ENCODE measurements at places on chromosomes 5 and 9. TPM values are rescaled to one million over a fixed set of nuclear protein-coding genes. Genes with fewer than 3 reads are reported as not detected.

DNA sequence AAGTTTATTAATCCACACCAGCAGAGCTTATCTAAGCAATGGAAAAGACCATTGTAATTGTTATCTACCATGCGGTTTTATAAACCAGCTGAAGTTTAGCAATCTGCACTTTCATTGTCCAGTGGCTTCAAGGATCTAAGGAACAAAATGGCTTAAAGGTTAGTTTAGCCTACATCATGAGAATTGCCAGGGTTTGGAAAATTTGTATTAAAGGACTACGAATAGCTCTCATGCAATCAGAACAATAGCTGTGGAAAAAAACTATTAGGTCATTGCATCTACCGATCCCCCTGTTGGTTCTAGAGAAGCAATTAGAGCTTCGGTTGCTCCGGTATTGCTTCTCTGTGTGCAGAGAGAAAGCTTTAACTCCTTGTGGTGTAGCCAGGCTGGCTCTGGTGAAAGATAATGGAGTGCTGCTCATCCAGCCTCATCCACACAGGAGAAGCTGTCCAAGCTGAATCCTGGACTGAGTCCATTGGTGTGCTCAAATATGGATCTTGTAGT is 86.3 kb upstream of the SLC12A2 start:
- H3K27me3 ChIP-seq: no peaks in the 10 kb centered on the region
- no peaks in the 10 kb centered on the region for H3K36me3 ChIP-seq
- H3K4me3 ChIP-seq: no peak overlapping the region
- H3K4me1 ChIP-seq: no peaks in the 10 kb centered on the region
- no peak overlapping the region for H3K27ac ChIP-seq

DNA sequence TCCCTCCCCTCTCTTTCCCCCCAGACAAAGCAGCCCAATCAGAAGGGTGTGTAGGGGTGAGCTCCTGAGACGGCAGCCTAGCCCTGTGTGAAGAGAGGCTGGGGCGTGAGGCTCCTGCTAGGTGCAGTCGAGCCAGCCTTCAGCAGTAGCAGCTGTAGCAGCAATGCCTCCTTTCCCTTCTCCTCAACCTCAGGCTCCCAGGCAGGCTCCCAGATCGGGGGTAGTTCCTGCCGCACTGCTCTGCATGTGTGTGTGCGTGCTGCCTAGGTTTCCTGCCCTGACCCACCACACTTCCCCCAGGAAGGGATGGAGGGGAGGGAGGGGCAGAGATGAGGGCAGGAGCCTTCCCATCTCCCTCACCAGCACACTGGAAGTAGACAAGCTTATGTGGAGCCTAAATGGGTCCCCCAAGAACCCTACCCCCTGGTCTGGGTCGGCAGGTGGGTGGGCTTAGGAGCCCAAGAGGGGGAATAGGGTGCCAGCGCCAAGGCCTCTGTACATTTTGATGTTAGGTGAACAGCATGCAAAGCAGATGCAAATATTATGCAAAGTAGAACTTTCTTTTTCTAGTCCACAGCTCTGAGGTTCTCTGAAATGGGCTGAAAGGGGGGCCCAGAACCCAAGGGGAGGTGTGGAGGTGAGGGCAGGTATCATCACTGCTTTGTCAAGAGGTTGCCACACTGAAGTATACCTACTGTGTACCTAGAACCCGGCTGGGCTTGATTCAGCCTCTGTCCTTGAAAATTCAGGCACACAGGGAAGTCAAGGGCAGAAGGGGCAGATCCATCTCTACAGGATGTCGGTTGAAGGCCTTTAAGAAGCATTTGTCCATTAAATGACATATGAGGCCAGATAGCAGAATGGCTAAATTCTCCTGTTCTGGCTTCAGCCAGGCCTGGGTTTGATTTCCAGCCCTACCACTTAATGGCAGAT is 57.8 kb downstream of the CXXC5 start:
- no peak overlapping the region for H3K27ac ChIP-seq
- peaks cover 27% of the 10 kb centered on the region for H3K4me1 ChIP-seq
- no peak overlapping the region for H3K4me3 ChIP-seq
- H3K36me3 ChIP-seq: no peaks in the 10 kb centered on the region

DNA sequence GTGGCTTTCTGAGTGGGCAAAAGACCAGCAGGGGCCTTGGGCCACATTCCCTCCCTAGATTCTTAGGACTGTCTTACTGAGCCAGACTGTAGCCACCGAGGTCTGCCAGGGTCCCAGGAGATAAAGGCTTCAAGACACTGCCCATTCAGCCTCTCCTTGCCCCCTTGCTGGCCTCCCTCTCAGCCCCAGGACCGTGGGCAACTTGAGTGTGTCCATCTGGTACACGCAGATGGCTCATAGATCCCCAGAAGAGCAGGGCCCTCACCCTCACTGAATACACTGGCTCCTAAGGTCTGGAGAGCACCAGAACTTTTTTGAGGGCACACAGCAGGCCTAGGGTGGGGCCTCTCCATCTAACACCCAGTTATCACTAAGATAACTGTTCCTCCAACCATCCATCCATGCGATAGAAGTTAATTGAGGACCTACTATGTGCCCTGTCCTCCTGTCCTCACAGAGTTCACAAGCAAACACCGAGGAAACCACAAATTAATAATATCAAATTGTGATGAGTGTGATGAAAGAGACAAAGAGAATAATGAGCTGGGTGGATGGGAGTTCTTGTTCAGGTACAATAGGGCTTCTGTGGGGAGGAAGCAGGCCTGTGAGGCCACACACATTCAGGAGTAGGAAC is 4.9 kb upstream of the PDGFRB start:
- no peak overlapping the region for H3K27ac ChIP-seq
- no peaks in the 10 kb centered on the region for H3K27me3 ChIP-seq
- DNase-seq: no peak
- no peak overlapping the region for H3K4me3 ChIP-seq

DNA sequence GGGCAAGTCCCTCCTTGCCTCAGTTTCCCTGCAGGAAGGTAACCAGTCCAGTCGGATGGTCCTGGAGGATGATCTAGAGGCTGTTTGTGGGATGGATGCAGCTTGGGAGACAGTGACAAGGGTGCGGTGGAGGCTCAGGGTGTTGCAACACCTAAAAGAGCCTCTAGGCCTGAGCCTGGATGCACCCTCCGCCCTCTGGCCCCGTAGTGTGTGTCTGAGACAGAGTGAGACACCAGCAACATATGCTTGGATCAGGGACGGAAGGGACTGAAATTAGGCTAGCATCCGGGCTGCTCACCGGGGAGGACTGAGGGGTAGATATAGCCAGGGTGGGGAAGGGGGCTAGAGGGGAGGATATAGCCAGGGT is 1.1 kb downstream of the CRAT start:
- H3K4me1 ChIP-seq: peaks cover 17% of the 10 kb centered on the region
- no peak overlapping the region for H3K27ac ChIP-seq
- DNase-seq: no peak
- H3K36me3 ChIP-seq: no peaks in the 10 kb centered on the region
- H3K4me3 ChIP-seq: no peak overlapping the region

GRCh38 chr9:85185486-85186217 is 516.1 kb downstream of the NTRK2 start:
- no peak for DNase-seq
- no peak overlapping the region for H3K4me3 ChIP-seq
- no peak overlapping the region for H3K27ac ChIP-seq

DNA sequence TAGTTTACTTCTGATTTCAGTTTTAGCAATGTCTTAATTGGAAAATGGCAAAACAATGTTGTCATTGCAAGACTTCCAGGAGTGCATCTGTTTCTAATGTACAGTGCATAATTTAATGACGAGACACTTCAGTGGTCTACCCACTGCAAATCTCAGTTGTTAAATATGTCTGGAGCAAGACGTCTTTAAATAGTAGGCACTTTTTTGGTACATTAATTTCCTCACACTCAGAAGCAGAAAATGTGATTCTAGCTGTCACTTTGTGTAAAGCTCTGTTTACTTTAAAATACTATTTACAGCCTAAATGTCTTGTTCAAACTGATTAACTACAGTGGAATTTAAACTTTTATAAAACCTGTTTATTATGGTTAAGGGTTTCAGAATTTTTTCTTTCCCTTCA is 815.5 kb downstream of the TLE1 start:
- H3K36me3 ChIP-seq: no peaks in the 10 kb centered on the region
- no peak for DNase-seq
- no peak overlapping the region for H3K27ac ChIP-seq
- no peak overlapping the region for H3K4me3 ChIP-seq
- no peaks in the 10 kb centered on the region for H3K4me1 ChIP-seq

- no peaks in the 10 kb centered on the region for H3K27me3 ChIP-seq
- H3K4me3 ChIP-seq: peak overlapping the region; percentile 56
- peak; percentile 30 for DNase-seq
- no peaks in the 10 kb centered on the region for H3K36me3 ChIP-seq
- H3K4me1 ChIP-seq: peaks cover 21% of the 10 kb centered on the region
Measured at GRCh38 chr9:93577078-93577974, 942 bp downstream of the PHF2 start.

- no peak overlapping the region for H3K4me3 ChIP-seq
- H3K27ac ChIP-seq: no peak overlapping the region
- DNase-seq: no peak
Measured at GRCh38 chr5:150328515-150328914, 25.8 kb upstream of the ARSI start.

GRCh38 chr9:3962496-3962895 is 337.4 kb downstream of the GLIS3 start:
- DNase-seq: no peak
- no peak overlapping the region for H3K4me3 ChIP-seq
- no peaks in the 10 kb centered on the region for H3K4me1 ChIP-seq

- H3K4me3 ChIP-seq: no peak overlapping the region
- DNase-seq: no peak
- no peaks in the 10 kb centered on the region for H3K36me3 ChIP-seq
- peaks cover 17% of the 10 kb centered on the region for H3K4me1 ChIP-seq
Measured at GRCh38 chr9:136589766-136590763, 44.2 kb upstream of the NOTCH1 start.

DNA sequence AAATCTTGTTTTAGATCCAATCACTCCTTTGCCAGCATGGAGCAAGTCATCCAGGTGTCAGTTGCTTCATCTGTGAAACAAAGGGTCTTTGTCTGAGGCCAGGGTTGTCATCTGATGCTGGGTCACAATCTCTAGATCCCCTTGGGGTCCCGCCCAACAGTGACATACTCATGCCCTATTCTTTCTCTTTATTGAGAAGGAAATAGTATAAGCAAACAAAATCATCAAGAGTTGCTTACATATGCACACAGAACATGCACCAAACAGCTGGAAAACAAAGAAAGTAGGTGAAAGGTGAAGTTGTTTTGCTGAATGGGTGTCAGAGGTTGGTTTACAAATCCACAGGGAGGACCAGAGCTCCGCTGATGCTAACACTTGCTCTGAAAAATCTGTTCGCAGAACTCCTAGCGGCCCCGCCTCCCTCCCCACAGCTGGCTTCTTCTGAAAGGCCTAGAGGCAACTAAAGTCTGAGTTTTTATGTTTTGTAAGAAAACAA is 106.1 kb upstream of the SLC44A1 start:
- no peak overlapping the region for H3K4me3 ChIP-seq
- no peak overlapping the region for H3K27ac ChIP-seq
- no peaks in the 10 kb centered on the region for H3K27me3 ChIP-seq
- H3K4me1 ChIP-seq: no peaks in the 10 kb centered on the region

- H3K27me3 ChIP-seq: no peaks in the 10 kb centered on the region
- H3K4me3 ChIP-seq: peak overlapping the region; percentile 26
- peaks cover 20% of the 10 kb centered on the region for H3K4me1 ChIP-seq
- peaks cover 6% of the 10 kb centered on the region for H3K36me3 ChIP-seq
- H3K27ac ChIP-seq: no peak overlapping the region
Measured at GRCh38 chr9:111937781-111938426, 41.3 kb downstream of the UGCG start.

Gene PCSK1
- not detected for total RNA-seq

Gene MRPL36
- 95.4 TPM for total RNA-seq

Gene SPATA31A3
- not detected for total RNA-seq

Gene C9orf50
- not detected for total RNA-seq

Gene ANGPTL2
- not detected for total RNA-seq

Gene EPB41L4B
- total RNA-seq: 0.44 TPM

Gene ANAPC2
- 57.0 TPM for total RNA-seq

Gene NAIP
- 3.4 TPM for total RNA-seq

Gene PNPLA7
- total RNA-seq: 2.0 TPM

Gene CER1
- total RNA-seq: not detected

Gene LEAP2
- total RNA-seq: 2.7 TPM

Gene C5orf63
- total RNA-seq: 11.9 TPM

All from CD8-positive, alpha-beta memory T cell (primary cell).